ENCODE measurements at places on chromosomes 13 and 19.
A peak's percentile ranks its signal among the peaks of the same experiment; 100 is the strongest.

GRCh38 chr13:47816831-47817230 is 184.2 kb downstream of the SUCLA2 start:
- no peak for DNase-seq

DNA sequence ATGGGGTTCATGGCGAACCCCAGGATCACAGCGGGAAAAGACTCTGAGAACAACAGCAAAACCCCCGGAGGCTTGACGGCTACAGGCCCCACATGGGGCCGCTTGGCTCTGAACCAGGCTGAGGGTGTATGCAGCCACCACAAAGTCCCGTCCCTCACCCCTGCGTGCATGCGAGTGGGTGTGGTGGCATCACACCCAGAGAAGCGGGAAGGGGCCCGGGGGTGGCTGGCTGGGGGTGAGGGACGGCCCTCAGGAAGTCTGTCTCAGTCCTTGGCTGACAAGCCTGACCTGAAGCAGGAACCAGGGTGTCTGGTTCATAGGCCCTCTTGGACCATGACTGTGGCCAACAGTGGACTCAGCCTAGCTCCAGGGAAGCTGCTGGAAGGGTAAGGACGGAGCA is 34.2 kb downstream of the CEBPG start:
- DNase-seq: no peak

DNA sequence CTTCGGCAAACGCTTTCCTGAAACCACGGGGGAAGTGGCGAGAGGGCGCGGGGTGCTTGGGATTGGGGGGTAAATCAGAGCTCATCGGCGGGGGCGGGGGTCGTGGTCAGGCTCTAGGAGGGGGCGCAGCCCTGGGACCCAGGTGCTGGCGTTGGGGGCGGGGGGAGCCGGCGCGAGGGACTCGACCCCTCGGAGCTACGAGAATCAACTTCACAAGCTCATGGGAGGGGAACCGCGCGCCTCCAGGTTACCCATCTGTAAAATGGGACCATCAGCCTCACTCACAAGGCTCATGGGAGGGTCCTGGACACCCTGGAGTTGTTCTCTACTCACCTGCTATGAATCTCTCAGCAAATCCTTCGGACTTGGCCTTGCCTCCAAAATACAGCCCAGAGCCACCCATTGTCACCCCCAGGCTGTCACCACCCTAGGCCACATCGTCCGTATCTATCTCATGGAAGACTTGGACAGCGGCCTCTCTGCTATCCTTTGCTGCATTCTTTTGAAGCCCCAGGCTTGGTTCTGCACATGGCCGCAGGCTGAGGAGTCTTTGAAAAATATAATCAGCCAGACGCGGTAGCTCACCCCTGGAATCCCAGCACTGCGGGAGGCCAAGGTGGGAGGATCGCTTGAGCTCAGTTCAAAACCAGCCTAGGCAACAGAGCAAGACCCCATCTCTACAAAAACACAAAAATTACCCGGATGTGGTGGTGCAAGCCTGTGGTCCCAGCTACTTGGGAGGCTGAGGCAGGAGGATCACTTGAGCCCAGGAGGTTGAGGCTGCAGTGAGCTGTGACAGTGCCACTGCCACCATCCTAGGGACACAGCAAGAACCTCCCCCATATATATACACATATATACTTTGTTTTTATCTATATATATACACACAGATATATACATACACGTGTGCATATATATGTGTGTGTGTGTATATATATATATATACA is 939 bp upstream of the RANBP3 start:
- no peak for DNase-seq

- DNase-seq: peak; percentile 58
Observed at GRCh38 chr19:873084-873483, 13.6 kb downstream of the CFD start.

GRCh38 chr13:104823709-104824108 is 1711.8 kb downstream of the EFNB2 start:
- no peak for DNase-seq

DNA sequence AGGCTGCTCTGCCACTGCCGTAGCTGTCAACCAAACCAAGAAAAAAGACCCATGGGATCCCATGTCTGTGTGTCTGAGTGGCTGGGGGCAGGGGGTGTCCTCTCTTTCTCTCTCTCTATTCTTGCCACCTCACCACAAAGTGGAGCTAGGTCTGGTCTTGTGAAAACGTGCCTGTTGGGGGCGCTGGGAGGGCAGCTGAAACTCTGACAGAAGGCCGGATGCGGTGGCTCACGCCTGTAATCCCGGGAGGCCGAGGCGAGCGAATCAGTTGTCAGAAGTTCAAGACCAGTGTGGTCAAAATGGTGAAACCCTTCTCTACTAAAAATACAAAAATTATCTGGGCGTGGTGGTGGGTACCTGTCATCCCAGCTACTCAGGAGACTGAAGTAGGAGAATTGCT is 29.2 kb downstream of the ZNF146 start:
- DNase-seq: no peak

DNA sequence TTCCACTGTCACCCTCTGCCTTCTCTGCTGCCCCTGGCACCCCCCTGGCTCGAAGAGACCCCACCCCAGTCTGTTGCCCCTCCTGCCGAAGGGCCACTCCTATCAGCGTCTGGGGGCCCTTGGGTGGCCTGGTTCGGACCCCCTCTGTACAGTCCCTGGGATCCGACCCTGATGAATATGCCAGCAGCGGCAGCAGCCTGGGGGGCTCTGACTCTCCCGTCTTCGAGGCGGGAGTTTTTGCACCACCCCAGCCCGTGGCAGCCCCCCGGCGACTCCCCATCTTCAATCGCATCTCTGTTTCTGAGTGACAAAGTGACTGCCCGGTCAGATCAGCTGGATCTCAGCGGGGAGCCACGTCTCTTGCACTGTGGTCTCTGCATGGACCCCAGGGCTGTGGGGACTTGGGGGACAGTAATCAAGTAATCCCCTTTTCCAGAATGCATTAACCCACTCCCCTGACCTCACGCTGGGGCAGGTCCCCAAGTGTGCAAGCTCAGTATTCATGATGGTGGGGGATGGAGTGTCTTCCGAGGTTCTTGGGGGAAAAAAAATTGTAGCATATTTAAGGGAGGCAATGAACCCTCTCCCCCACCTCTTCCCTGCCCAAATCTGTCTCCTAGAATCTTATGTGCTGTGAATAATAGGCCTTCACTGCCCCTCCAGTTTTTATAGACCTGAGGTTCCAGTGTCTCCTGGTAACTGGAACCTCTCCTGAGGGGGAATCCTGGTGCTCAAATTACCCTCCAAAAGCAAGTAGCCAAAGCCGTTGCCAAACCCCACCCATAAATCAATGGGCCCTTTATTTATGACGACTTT is 2.0 kb downstream of the ZFP36 start:
- DNase-seq: no peak
